Renal pelvis (tissue), 12 donors: ENCODE measurements at places on chromosomes 3 and 15. TPM values are rescaled to one million over a fixed set of nuclear protein-coding genes. Genes with fewer than 3 reads are reported as not detected.

ADAMTS9 gene
- 143 TPM for polyA plus RNA-seq

ZKSCAN7 gene
- 17.9 TPM for polyA plus RNA-seq

HOMER2 gene
- 35.8 TPM for polyA plus RNA-seq

KNG1 gene
- 119 TPM for polyA plus RNA-seq

GATA2 gene
- 50.6 TPM for polyA plus RNA-seq

SPINK8 gene
- polyA plus RNA-seq: not detected

SLC28A2 gene
- polyA plus RNA-seq: 0.59 TPM

NANOGP8 gene
- 0.78 TPM for polyA plus RNA-seq

LDHAL6B gene
- 0.41 TPM for polyA plus RNA-seq

SH2D7 gene
- 1.2 TPM for polyA plus RNA-seq

CELSR3 gene
- polyA plus RNA-seq: 1.3 TPM

P2RY12 gene
- polyA plus RNA-seq: 0.78 TPM

RTP3 gene
- 0.06 TPM for polyA plus RNA-seq

BTLA gene
- 0.41 TPM for polyA plus RNA-seq

GP9 gene
- polyA plus RNA-seq: 1.3 TPM

EFL1 gene
- polyA plus RNA-seq: 23.9 TPM

CLRN1 gene
- polyA plus RNA-seq: not detected

C3orf85 gene
- polyA plus RNA-seq: 18.4 TPM

SCAANT1 gene
- 0.61 TPM for polyA plus RNA-seq

KLHL18 gene
- polyA plus RNA-seq: 13.5 TPM

CSPG4 gene
- 6.4 TPM for polyA plus RNA-seq
